ENCODE measurements at places on chromosomes 7 and 10.
A peak's percentile ranks its signal among the peaks of the same experiment; 100 is the strongest.

- no peak for DNase-seq
These were observed 496.3 kb upstream of the GALNT17 start for GRCh38 chr7:70635633-70636032.

- DNase-seq, result no peak
These were observed 287.5 kb upstream of the KLF14 start for GRCh38 chr7:131021460-131021859.

- DNase-seq, result no peak
These were observed 97.3 kb downstream of the MYO3A start for GRCh38 chr10:26031300-26031699.

DNA sequence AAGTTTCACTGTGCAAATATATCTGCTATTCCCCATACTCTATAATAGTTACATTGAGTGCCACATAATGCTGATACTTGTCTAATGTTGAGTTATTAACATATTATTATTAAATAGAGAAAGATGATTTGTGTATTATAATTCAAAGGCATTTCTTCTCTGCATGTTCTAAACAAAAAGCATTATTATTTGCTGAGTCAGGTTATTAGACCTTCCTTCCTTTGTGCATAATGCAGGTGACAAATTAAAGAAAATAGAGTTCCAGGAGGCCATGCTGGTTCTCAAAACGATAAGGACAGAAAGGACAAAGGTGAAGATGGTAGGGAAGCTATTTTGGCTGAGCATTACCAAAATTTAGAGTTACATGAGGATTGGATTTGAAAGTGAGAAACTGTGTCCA is 85.4 kb upstream of the CYP2C9 start:
- no peak for DNase-seq

GRCh38 chr7:134318443-134318842 is 1.7 kb upstream of the SLC35B4 start:
- no peak for DNase-seq

- no peak for DNase-seq
These were observed 77.1 kb downstream of the ITGB8 start for GRCh38 chr7:20407585-20408466.

- no peak for DNase-seq
These were observed 372.2 kb downstream of the DPP6 start for GRCh38 chr7:154424350-154424749.

- DNase-seq, result no peak
These were observed 10.6 kb upstream of the LYZL2 start for GRCh38 chr10:30639946-30640786.

DNA sequence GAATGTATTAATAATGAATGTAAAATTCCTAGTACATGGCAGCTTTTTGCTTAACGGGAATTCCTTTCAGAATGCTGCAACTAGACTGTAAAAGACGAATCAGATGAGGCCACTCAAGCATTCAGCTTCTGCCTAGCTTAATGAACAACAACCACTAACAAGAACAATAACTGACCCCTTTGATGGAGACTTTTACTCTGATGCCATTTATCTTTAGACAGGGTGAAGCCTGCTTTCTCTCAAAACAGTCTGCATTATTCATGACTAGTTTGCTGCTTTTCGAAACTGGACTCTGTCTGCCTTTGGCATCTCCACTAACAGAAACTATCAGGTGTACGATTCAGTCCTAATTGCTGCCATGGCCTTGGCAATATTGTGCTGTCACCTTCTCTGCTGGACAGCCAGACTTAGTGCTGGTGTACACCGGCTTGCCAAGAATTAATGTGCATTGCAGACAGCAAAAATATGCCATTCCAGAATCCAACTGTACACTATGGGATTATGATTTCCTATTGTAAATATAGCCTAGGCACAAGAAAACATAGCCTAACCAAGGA is 295.5 kb upstream of the CDC14C start:
- no peak for DNase-seq

DNA sequence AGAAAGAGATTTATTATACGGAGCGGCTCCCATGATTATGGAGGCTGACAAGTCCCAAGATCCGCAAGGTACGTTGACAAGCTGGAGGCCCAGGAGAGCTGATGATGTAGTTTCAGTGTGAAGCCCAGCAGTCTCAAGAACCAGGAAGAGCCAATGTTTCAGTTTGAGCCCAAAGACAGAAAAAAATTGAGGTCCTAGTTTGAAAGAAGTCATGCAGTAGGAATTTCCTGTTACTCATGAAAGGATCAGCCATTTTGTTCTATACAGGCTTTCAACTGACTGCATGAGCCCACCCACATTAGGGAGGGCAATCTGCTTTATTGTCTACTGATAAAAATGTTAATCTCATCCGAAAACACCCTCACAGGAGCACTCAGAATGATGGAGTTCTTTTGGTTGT is 51.5 kb downstream of the CCDC71L start:
- no peak for DNase-seq

DNA sequence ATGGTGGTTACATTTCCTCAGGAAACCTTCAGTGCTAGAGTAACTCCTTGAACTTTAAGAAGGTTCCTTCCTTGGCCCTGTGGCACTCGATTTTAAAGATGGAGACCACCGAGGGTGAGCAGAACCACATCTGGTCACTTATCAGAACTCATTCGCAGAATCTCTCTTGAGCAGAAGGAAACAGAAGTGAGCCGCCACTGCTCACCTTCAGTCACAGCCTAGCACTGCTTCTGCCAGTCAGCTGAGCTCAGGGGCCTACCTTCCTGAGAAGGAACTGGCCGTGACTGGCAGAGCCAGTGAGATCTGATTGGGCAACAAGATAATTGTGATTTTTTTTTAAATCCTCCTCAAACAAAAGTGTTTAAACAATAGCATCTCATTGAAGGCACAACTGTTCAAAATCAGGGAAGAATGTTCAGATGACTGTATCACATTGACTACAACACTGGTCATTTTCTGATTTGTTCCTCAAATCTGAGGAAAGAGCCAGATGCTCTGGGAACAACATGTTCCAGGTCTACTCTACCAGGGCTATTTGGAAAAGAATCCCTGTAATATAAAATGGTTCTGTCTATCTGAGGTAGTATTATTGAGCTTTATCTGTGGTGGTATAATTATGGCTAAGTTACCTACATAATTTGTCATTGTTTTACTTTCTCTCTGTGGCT is 2.7 kb upstream of the SYPL1 start:
- DNase-seq, result no peak

- DNase-seq, result no peak
These were observed 421.4 kb downstream of the GALNT17 start for GRCh38 chr7:71553306-71553705.

- DNase-seq, result no peak
These were observed 19.1 kb downstream of the DPYSL4 start for GRCh38 chr10:132205650-132206376.

DNA sequence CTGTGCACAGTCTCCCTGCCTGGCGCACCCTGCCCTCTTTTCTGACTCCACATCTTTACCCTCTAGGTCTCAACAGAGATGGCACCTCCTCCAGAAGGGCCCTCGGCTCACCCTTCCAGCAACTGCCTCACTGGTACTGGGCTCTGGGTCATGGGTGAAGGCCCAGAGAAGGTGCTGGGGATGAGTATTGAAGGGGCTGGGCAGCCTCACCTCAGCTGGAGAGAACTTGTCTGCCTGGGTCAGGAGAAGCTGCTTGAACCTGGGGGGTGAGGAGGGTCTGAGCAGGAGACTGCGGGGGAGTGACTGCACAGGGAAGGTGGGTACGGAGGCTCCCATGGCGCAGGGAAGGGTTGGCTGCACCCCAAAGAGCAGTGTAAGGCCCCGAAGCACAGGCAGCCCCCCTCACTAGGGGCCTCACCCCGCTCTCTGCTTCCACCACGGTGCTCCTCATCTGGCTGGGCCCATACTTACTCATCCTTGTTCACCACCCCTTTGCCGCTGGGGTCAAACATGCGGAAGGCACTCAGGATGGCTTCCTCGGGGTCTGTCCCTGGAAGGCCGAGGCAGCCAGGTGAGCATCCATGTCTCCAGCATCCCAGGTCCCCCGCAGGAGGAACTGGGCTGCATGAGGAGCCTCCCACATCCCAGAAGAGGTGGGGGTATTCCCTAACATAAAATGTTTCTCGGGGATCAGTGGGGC is 1.7 kb downstream of the MYL7 start:
- DNase-seq, result no peak

- DNase-seq, result no peak
These were observed 43.1 kb upstream of the HSPB1 start for GRCh38 chr7:76259124-76260093.

- no peak for DNase-seq
These were observed 96.2 kb downstream of the EXOC4 start for GRCh38 chr7:133349101-133349500.

GRCh38 chr7:67866812-67867211 is 870.2 kb downstream of the TYW1 start:
- DNase-seq, result no peak

- no peak for DNase-seq
These were observed 608 bp downstream of the AKR1B10 start for GRCh38 chr7:134527979-134528371.

GRCh38 chr10:30770229-30770628 is 140.7 kb upstream of the LYZL2 start:
- no peak for DNase-seq

DNA sequence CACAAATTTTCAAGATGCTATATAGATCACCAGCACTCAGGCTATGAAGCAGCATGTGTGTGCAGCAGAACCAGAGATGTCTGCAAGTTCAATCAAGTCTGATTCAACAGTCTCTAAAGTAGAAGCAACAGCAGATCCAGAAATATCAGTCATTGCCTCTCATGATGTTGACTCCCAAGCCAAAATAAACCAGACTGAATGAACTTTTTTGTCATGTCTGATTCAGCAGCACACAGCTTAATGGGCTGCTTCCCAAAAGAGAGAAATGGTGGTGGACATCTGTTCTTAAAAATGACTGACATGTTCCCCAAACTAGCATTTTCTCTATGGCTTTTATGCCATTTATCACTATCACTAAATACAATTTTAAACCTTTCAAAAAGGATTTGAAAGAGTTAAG is 53.8 kb downstream of the TMEM26 start:
- no peak for DNase-seq

DNA sequence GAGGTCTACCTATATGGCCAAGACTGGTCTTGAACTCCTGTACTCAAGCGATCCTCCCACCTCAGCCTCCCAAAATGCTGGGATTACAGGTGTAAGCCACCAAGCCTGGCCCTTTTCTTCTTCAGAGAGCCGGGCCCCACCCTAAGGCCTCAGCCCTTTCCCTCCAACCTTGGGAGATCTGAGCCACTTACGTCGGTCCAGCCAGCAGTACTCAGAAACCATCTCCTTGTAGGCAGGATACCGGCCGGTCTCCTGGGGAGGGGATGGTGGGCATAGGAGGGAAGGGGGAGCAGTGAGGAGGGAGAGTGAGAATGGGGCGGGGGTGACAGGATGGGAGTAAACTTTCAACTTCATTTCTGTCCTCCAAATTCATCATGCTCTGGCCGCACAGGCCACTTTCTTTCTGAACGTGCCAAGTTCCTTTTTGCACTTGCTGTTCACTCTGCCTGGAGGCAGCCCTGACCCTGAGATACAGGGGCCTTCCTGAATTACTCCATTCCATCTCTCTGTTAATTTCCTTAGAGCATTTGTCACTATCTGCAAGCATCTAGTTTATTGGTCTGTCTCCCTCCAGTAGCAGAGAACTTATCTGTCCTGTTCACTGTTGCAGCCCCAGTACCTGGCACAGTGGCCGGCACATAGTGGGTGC is 10.4 kb downstream of the PDZD7 start:
- DNase-seq, result no peak

- no peak for DNase-seq
These were observed 26.3 kb downstream of the PRKAG2 start for GRCh38 chr7:151850491-151851124.

DNA sequence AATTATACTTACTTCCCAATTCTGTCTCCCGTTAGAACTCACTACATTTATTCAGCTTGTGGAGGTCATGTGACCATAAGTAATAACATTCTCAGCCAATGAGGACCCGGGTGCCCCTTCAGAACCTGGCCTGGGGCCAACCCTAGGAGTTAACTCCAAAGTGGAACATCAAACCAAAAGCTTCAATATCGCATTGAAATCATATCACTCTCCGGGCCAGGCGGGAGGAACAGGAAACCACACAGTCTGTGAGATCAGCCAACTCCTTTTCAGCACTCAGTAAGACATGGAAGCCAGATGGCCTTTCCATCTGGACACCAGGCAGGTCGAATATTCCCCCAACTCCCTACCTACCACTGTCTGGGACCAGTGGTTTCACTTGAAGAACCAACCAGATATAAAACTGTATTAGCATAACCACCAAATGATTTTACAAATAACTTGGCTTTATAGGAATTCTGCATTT is 5.5 kb downstream of the CREB3L2 start:
- DNase-seq, result no peak

DNA sequence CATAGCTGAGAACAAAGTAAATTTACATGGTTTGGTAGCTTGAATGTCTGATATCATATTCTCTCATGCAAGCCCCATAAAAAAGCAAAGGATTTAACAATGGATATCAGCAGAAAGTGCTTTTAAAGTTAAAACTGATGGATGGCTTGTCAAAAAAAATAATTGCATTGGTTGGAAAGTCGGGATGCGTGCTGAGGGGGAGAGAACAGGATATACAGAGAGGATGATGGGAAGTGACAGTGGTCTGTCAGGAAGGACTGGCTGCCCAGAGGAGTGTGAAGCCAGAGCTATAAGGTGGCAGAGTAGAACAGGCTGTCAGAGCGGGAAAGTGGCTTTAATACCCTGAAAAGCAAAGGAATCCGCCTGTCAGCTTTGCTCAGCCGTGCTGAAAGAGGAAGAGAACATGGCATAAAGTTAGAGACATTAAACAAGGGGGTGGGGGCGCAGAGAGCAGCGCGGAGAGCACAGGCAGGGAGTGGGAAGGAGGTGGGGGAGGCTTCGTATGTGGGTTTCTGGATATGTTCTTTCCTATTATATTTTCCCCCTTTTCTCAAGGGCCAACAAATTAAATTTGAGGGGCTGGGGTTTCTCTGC is 493.0 kb downstream of the LRMDA start:
- DNase-seq, result no peak

GRCh38 chr10:660413-660969 is 29.0 kb downstream of the DIP2C start:
- no peak for DNase-seq

- DNase-seq, result peak; percentile 71
These were observed 23.6 kb upstream of the PFKP start for GRCh38 chr10:3043512-3044368.

GRCh38 chr10:7157091-7157490 is 253.7 kb downstream of the SFMBT2 start:
- no peak for DNase-seq

- DNase-seq, result no peak
These were observed 66.2 kb upstream of the NANOS1 start for GRCh38 chr10:118963341-118963740.

DNA sequence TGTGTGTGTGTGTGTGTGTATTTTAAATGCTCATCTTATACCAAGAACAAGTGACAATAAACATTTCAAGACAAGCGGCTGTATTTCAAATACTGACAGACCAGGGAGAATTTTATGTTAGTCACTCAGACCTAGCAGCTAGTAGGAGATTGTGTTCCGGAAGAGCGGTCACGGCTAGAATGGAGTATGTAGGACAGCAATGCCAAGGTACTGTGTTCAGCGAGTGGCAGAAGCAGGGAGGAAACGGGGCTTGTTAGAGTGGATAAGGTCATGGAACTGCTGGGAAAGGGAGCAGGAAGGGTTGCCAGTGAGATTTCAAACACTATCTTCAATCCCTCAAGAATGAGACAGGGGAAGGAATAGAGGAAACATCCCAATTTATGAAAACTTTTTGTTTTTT is 260.5 kb upstream of the PITRM1 start:
- no peak for DNase-seq

All from hippocampal formation (tissue), 2 donors.